Activated CD4-positive, alpha-beta T cell treated with anti-CD3 and anti-CD28 coated beads, Interleukin-2, amount 10 ng/mL, durations not matched to agents 7 days and 5 days (primary cell): ENCODE measurements at places on chromosomes 3 and 15.

GRCh38 chr3:55647670-55648069 is 160.6 kb upstream of the WNT5A start:
- H3K36me3 ChIP-seq = no peaks in the 10 kb centered on the region
- H3K4me3 ChIP-seq = no peak overlapping the region
- DNase-seq = no peak

- no peak overlapping the region for H3K4me3 ChIP-seq
- no peak overlapping the region for H3K27ac ChIP-seq
- DNase-seq = no peak
- no peaks in the 10 kb centered on the region for H3K27me3 ChIP-seq
Measured at GRCh38 chr3:110343945-110344344, 727.7 kb upstream of the NECTIN3 start.

GRCh38 chr15:77309392-77309791 is 110.5 kb downstream of the PEAK1 start:
- H3K4me3 ChIP-seq = no peak overlapping the region
- H3K4me1 ChIP-seq = no peaks in the 10 kb centered on the region
- no peaks in the 10 kb centered on the region for H3K36me3 ChIP-seq
- no peaks in the 10 kb centered on the region for H3K27me3 ChIP-seq
- no peak overlapping the region for H3K27ac ChIP-seq

- H3K27me3 ChIP-seq = no peaks in the 10 kb centered on the region
- peak within 1 kb of the TSS; percentile 87 for H3K4me3 ChIP-seq
- peaks cover 40% of the 10 kb centered on the region for H3K4me1 ChIP-seq
Measured at GRCh38 chr3:49017971-49018706, at the start of gene DALRD3. Gene DALRD3, minus strand, starts transcription at chr3:49018580. Its CDS starts 16 bp downstream, at chr3:49018564.
